ENCODE measurements at places on chromosomes 7 and 10. TPM values are rescaled to one million over a fixed set of nuclear protein-coding genes. Genes with fewer than 3 reads are reported as not detected.
A peak's percentile ranks its signal among the peaks of the same experiment; 100 is the strongest.

GRCh38 chr10:127157506-127158200, 38.7 kb downstream of the INSYN2A start:
- no peaks in the 10 kb centered on the region for H3K4me1 ChIP-seq
- no peaks in the 10 kb centered on the region for H3K36me3 ChIP-seq
- no peak for DNase-seq
- H3K27me3 ChIP-seq: no peaks in the 10 kb centered on the region
- no peak overlapping the region for H3K4me3 ChIP-seq

DNA sequence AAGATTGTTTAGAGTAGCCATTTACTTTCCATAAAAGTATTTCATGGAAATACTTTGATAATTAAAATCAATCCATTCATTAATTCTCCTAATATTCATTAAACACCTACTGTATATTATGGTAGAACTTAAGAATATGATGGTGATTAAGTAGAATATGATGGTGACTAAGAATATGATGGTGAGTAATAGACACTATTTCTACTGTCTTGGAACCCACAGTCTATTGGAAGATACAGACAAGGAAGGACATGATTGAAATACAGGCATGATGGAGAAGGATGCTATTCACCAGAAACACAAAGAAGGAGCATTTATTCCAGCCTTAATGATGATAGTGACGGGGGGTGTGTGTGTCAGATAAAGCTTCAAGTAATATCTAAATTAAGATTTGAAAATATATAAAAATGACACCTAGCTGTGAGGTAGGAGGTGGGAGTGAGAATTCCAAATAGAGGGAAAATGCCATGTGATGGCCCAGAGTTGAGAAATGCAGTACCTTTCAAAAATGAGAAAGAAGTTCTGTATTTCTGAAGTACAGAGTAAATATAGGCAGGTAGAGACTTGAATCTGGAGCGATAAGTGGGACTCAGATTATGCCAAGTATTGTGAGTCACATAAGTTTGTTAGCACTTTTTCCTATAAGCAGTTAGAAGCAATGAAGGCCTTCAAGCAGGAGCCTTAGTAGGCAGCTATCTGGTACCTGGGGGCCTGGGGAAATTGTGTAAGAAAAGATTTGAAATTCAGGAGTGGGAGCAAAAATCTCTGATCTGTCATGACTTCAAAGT, 12.5 kb upstream of the CDK13 start:
- no peak overlapping the region for H3K27ac ChIP-seq
- no peaks in the 10 kb centered on the region for H3K27me3 ChIP-seq
- no peak for DNase-seq
- H3K4me1 ChIP-seq: no peaks in the 10 kb centered on the region
- no peaks in the 10 kb centered on the region for H3K36me3 ChIP-seq

DNA sequence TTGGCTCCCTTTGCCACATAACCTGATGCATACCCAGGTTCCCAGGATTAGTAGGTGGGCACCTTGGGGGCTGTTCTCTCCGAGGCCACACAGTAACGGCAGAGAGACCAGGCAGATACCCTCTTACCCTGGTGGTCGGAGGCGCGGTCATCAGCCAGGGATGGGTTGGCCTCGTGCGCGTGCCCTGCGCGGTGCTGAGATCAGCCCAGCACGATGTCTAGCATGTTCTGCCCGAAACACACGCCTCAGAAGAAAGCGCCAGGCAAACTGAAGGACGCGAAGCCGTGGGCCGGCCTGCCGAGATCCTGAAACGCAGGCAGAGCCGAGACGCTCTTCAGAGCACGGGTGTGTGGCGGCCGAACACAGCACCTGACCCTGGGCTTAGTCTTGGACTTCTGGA, 34.7 kb upstream of the CFAP46 start:
- H3K4me1 ChIP-seq: no peaks in the 10 kb centered on the region
- H3K27ac ChIP-seq: no peak overlapping the region
- H3K36me3 ChIP-seq: no peaks in the 10 kb centered on the region
- peaks cover 16% of the 10 kb centered on the region for H3K27me3 ChIP-seq
- no peak overlapping the region for H3K4me3 ChIP-seq

DNA sequence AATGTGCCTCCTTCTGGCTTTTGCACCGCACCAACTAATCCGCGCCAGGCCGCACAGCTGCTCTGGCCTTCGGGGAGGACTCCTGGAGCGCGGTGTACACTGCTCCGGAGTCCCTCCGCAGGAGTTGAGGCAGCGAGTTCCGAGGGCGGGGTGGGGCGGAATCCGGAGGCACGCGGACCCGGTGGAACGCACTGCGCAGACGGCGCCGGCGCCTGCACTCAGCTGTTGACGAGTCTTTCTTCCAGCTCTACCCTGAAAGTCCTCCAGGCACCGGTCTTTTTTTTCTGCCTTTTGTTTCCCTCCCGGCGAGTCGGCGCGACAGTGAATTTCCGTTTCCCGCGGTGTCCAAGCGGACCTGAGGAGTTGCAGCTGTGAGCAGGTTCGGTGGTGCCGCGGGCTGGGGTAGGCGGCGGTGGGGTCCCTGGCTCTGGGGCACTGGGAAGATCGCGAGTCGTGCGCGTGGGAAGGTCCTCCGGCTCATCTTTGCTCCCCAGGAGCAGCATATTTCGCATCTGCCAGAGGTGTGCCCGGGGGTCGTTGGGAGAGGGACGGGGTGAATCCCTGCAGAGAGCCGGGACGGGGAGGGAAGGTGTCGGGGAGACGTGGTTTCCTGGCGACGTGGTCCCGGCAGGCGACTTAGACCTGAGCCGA, 44.1 kb downstream of the SFTPD start:
- DNase-seq: peak; percentile 85
- no peaks in the 10 kb centered on the region for H3K4me1 ChIP-seq
- peak overlapping the region; percentile 84 for H3K27ac ChIP-seq
- H3K36me3 ChIP-seq: peaks cover 7% of the 10 kb centered on the region
- peak overlapping the region; percentile 86 for H3K4me3 ChIP-seq
- no peaks in the 10 kb centered on the region for H3K27me3 ChIP-seq

The SLC39A12 gene
- total RNA-seq: not detected

DNA sequence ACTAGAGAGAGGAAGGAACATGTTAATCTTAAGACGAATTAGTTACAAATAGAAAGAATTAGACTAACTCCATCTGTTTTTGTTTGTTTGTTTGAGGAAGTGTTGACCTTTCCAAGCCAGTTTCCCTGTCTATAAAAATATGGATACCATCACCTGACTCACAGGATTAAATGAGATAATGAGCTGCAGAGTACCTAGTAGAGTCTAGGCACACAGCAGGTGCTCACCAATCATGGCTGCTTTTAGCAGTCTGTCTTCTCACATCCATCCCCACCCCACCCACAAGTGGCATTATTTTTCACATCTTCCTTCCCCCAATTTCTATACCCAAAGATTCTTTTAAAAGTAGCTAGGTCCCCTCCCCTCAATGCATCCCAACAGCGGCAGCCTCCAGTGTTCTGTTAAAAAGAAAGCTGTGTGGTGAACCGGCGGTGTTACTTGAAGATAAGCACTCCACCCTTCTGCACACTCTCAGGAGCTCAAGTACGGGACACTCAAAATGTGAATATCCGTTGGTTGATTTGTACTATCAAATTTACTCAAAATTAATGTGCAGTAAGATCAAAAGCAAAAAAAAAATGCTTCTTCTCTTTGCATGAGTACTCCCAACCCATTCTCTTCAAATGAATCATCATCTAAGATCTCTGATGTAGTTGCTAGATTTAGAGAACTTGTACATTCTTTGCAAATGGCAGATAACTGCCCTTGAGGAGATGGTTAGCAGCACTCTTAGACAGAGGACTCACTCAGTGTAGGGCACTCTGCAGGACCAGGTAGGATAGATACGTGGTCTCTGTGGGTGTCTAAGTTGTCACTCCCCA, 145.4 kb upstream of the ASAH2 start:
- H3K4me1 ChIP-seq: peaks cover 40% of the 10 kb centered on the region
- no peak overlapping the region for H3K4me3 ChIP-seq
- no peak for DNase-seq
- no peaks in the 10 kb centered on the region for H3K36me3 ChIP-seq
- no peaks in the 10 kb centered on the region for H3K27me3 ChIP-seq

Measured in psoas muscle (tissue), 8 donors.